Effector CD8-positive, alpha-beta T cell (primary cell): ENCODE measurements at places on chromosomes 6 and 20.

- DNase-seq, result no peak
These were observed 39.2 kb upstream of the MMS22L start for GRCh38 chr6:97322226-97322625.

DNA sequence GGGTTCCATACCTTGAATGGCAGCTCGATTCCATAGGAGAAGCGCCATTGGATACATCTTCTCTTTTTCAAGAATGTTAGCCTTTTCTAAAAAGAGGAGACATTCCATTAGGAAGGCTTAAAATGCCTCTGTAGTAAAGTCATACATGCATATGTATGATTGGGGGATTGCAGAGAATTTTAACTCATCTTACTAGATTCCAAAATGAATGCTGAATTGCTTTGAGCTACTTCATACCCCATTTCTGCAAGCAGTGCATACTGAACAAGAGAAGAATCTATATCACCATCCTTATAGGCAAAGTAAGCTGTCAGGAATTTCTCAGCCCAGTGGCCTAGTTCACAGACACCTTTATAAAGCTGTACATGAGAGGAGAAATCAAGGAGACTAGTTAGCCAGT is 80.3 kb downstream of the NDUFAF5 start:
- DNase-seq, result no peak

DNA sequence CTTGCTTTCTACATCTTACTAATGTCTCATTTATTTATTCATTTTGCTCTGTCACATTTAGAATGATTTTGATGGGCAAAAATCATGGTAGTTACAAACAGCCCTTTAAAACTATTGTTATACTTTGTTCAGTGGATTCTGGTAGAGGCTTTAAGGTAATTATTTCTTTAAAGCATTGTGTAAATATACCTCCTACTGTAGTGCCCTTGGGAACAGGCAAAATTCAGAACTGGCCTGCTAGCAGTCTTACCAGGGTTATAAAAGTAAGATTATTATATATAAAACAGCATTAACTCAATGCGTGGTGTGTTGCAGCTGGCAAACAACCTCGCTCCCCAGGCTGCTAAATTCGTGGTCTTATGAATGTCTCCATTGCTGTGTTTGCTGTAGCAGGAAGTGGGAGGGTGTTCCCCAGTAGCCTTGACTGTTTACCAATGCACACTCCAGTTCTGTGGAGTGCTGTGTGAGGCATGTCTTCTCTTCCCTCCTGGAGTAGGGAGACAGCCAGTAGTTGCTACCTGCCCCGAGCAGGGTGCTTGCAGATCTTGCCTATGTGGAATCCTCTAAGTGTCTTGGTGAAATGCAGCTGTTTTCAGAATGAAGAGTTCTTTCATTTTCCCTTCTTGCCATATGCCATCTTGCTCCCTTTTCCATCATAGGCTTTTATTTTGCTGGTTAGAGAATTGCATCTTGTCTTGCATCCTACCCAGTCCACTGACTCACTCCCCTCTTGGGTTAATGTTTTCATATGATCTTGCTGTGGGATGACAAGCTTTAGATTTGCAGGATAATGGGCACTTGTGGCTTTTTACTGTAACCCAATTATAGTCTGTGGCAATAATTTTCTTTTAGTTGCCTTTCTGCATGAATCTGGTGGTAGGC is 45.3 kb downstream of the IGF2R start:
- DNase-seq, result no peak

GRCh38 chr6:53794137-53794719 is 577 bp upstream of the LRRC1 start:
- peak; percentile 39 for DNase-seq

GRCh38 chr6:11754625-11755271 is 23.9 kb downstream of the ADTRP start:
- no peak for DNase-seq

DNA sequence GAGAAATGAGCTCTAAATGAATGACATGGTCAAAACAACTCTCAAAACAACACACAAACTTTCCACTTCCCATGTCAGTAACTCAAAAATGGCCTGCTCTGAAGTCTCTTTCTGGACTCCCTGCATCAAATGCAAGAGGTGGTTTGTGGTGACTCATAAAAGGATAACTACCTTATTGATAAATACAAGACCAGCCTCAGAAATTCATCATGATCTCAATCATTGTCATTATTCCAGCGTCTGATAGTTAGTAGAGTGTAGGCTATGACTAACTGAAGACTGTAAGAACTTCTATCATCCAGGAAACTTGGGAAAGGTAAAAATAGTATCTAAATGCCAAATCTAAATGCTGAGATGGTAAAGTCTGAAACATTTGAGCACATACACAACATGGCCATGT is 369.4 kb downstream of the BMP2 start:
- no peak for DNase-seq

DNA sequence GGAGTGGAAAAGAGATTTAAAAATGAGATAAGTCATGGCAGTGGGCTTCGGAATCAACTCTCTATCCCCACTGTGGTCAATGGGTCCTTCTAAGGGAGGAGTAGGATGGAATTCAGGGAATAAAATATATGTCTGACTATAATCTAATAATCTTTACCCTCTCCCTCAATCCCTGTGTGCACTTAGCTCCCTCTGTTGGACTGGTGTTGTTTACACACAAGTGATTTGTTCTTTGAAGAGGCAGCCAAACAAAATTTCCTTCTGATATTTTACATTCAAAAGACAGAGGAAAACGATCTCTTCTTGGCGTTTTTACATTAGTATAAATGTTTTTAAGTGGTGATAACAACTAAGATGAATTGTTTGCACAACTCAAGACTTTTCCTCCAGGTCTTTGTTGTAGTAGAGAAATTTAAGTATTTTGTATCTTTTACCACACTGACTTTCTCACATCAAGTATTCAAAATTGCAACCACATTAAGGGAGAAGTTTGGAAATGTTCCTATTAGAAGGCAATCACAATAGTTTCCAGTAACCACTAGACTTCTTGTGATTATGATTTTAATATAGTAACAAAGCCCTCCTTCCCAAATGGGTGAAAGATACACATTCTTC is 317.8 kb downstream of the CENPW start:
- no peak for DNase-seq

DNA sequence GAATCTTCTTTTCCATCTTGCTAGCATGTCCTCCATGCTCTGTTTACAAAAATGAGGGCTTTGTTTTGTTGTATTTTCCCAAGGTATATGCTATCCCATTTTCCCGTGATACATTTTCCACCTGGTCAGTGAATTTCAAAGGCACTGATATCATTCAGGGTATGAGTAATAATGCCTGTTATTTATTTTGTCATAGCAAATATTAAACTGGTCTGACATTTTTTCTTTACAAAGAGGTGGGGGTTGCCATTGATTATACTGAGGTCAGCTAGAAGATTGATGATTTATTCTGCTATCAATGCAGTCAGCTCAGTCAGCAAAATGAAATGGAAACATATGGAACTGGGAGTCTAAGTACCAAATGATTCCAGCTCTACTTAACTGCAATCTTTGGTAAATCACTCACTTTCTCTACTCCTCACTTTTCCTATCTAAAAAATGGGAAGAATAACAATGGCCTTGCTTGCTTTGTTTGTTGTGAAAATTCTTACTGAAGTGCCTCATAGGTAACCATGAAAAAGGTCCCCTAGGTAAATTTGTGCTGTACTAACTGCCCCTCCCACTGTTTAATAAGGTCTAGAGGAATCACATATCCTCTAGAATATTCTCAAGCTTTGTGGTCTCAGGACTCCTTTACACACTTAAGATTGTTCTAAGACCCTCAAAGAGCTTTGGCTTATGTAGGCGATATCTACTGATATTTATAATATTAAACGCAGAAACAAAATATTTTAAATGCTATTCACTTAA is 64.0 kb downstream of the ARHGAP18 start:
- no peak for DNase-seq
